ENCODE measurements at places on chromosomes 1 and 21. TPM values are rescaled to one million over a fixed set of nuclear protein-coding genes. Genes with fewer than 3 reads are reported as not detected.

Gene VHLL
- 0.30 TPM for total RNA-seq

Gene CRABP2
- 1.6 TPM for total RNA-seq

Gene S100A9
- not detected for total RNA-seq

Gene FALEC
- total RNA-seq: not detected

Gene SPRR4
- total RNA-seq: not detected

Gene CCDC185
- not detected for total RNA-seq

Gene C1orf167
- not detected for total RNA-seq

Gene LRRC7
- total RNA-seq: 0.16 TPM

Gene LCE1A
- not detected for total RNA-seq

Gene CELA2B
- total RNA-seq: not detected

Gene SFN
- 1.5 TPM for total RNA-seq

Gene OR2L2
- 0.11 TPM for total RNA-seq

Gene HUNK
- total RNA-seq: not detected

Gene HOOK1
- 1.9 TPM for total RNA-seq

Gene TRIM67
- total RNA-seq: not detected

Gene RCOR3
- total RNA-seq: 49.6 TPM

Gene NBPF4
- total RNA-seq: 0.95 TPM
